ENCODE measurements at places on chromosomes 1 and 21. TPM values are rescaled to one million over a fixed set of nuclear protein-coding genes. Genes with fewer than 3 reads are reported as not detected.

Gene ZNF695
- total RNA-seq = 0.44 TPM

- H3K27me3 ChIP-seq = no peaks in the 10 kb centered on the region
- no peaks in the 10 kb centered on the region for H3K4me1 ChIP-seq
- H3K4me3 ChIP-seq = no peak overlapping the region
- no peak overlapping the region for H3K27ac ChIP-seq
- DNase-seq = no peak
Observed at GRCh38 chr1:159598196-159598595, 10.6 kb downstream of the APCS start.

DNA sequence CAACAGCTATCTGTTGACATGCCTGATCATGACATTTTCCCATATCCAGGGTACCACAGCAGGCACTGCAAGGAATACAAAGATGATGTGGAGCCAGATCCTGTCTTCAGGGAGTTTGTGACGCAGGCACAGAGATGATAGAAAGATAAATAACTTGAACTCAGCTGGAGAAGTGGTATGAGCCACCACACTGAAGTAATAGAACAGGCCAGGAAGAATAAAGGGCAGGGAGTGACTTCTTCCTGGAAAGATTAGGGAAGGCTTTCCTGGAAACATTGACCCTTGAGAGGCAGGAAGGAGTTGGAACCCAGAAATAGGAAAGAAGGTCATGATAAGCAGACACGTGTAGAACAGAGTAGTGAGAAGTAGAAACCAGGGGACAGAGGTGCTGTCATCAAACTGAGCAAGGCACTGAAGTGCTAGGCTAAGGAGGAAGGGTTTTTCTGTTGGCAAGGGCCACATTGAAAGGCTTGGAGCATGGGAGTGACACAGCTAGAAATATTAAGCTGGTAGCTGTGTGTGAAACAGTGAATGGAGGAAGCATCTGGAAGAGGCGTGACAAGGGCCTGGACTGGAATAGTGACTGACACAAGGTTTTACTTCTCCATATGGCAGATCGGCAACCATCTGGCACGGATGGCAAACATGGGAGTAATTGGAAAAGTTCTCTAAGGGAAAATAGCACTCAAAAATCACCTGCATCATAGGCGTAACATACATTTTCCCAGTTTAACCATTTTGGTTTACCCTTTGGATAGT is 68.4 kb downstream of the AK5 start:
- DNase-seq = no peak
- no peak overlapping the region for H3K27ac ChIP-seq
- no peaks in the 10 kb centered on the region for H3K27me3 ChIP-seq
- H3K4me1 ChIP-seq = peaks cover 7% of the 10 kb centered on the region

DNA sequence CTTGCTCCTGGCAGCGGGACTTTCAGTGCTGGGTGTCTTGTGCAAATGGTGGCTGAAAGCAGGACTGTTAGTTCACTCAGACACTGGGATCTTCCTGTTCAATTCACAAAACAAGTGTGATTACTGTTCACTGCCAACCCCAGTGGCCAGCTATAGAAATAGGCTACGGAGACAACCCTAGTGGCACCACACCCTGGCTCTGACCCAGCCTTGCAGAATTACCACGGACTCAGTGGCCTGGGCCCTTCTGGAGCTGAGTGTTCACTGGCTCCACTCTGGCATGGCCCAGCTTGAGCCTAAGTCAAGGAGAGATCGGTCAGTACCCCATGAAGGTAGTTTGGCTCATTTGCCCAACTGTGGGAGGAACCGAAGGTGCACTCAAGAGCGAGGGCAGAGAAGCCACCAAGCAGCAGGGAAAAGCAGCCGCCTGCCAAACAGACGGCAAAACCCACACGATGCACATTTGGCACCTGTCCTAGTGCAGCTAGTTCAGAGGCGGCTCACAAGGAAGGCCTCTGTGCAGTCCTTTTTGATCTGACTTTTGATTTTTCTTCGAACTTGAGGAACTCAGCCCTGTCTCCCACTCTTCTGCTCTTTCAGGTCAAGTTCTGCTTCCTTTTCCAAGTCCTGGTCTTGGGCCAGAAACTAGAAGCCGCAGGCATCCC is 5.9 kb downstream of the KIAA2013 start:
- no peaks in the 10 kb centered on the region for H3K27me3 ChIP-seq
- H3K4me3 ChIP-seq = no peak overlapping the region
- no peak overlapping the region for H3K27ac ChIP-seq
- peaks cover 18% of the 10 kb centered on the region for H3K4me1 ChIP-seq
- DNase-seq = no peak

Gene TCP10L
- not detected for total RNA-seq

DNA sequence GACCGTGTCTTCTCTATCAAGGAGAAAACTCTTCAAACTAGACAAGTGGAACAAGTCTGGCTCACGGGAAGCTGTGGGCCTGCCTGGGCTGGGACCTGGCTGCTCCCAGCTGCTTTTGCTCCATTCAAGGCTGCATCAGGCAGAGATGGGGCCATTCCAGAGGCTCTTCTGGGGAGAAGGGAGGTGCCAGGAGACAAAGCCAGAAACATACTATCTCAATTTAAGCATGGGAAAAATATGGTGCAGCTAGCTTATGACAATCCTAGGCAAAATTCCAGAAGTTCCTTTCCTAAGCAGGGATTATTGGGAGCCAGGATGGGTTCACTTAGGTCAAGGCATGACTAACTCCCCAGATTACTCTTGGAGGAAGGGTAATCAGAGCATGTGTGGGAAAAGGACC is 90.8 kb upstream of the SLC2A1 start:
- H3K4me3 ChIP-seq = no peak overlapping the region
- H3K27me3 ChIP-seq = no peaks in the 10 kb centered on the region
- H3K27ac ChIP-seq = no peak overlapping the region
- H3K36me3 ChIP-seq = no peaks in the 10 kb centered on the region
- no peak for DNase-seq
- peaks cover 4% of the 10 kb centered on the region for H3K4me1 ChIP-seq

DNA sequence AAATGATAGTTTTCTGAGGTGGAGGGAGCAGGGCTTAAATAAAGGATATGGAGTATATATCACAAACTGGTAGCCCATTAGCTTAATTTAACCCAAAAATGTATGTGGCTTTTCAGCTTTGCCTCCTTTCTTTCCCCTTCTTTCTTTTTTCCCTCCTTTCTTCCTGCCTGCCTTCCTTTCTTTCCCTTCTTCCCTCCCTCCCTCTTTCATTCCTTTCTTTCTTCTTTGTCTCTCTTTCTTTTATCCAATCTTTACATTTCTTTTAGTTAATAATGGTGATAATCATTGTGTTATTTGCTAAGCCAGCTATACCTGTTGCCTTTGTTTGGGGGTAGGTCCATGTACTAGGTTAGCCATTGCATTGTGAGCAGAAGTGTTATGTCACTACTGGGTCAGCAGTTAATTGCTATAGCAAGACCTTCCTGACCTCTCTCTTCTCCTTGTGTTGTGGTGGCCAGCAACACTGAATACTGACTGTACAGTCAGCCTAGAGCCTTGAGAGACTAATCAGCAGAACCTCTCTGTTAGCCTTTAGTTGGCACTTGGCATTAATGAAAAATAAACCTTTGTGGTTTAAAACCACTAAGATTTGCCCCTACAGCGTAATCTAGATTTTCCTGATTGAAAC is 5.1 kb downstream of the GORAB start:
- peaks cover 15% of the 10 kb centered on the region for H3K4me1 ChIP-seq
- no peak for DNase-seq

DNA sequence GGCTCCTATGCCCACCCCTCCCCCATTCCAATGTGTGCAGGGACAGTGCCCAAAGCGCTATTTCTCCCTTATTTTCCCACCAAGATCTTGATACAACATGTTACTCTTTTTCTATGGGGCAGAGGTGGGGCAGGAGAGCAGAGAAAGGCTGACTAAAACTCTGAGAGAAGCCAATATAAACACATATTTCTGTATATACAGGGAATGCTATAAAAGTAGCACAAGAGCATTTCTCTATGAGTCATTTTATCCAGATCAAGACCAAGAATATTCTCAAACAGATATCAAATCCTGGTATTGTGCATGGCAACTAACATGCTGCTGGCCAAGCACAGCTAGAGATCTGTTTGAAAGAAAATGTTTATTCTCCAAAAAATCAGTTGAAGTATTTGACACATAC is 7.3 kb downstream of the WDR26 start:
- peaks cover 29% of the 10 kb centered on the region for H3K4me1 ChIP-seq
- no peak overlapping the region for H3K4me3 ChIP-seq
- peaks cover 15% of the 10 kb centered on the region for H3K36me3 ChIP-seq
- H3K27me3 ChIP-seq = no peaks in the 10 kb centered on the region
- DNase-seq = no peak

GRCh38 chr1:89799495-89799894 is 21.3 kb upstream of the LRRC8D start:
- H3K27ac ChIP-seq = no peak overlapping the region
- DNase-seq = no peak
